A549 treated with DMSO at 1 μM for 4 hours (cell line): ENCODE measurements at places on chromosomes 12 and 14. TPM values are rescaled to one million over a fixed set of nuclear protein-coding genes. Genes with fewer than 3 reads are reported as not detected.

The MUCL1 gene
- total RNA-seq: not detected in 5 replicates

The FBXW8 gene
- total RNA-seq: 4.3 to 6.9 TPM (median 6.0 TPM) in 5 replicates

The ADAMTS20 gene
- not detected in 5 replicates for total RNA-seq

The ALDH2 gene
- 81.1 to 93.8 TPM (median 88.2 TPM) in 5 replicates for total RNA-seq

The PTMS gene
- total RNA-seq: 682 to 907 TPM (median 824 TPM) in 5 replicates

The ABCB9 gene
- total RNA-seq: 8.4 to 11.4 TPM (median 8.9 TPM) in 5 replicates

The CRIP1 gene
- total RNA-seq: 1,543 to 1,873 TPM (median 1,721 TPM) in 5 replicates

The ARID4A gene
- total RNA-seq: 3.6 to 7.1 TPM (median 5.9 TPM) in 5 replicates

The CKAP4 gene
- total RNA-seq: 84.1 to 102 TPM (median 95.3 TPM) in 5 replicates

The SMIM41 gene
- not detected in 5 replicates for total RNA-seq

The ART4 gene
- not detected in 5 replicates for total RNA-seq

The LMBR1L gene
- 13.0 to 18.6 TPM (median 17.5 TPM) in 5 replicates for total RNA-seq

The GALC gene
- total RNA-seq: 10.1 to 15.5 TPM (median 13.2 TPM) in 5 replicates

The LUM gene
- total RNA-seq: 0.13 to 0.46 TPM (median 0.19 TPM) in 5 replicates

The PRIMA1 gene
- total RNA-seq: 0.26 to 0.40 TPM (median 0.38 TPM) in 5 replicates

The ZC2HC1C gene
- 2.8 to 4.1 TPM (median 3.5 TPM) in 5 replicates for total RNA-seq

The COX6A1 gene
- total RNA-seq: 780 to 819 TPM (median 788 TPM) in 5 replicates

The TAS2R46 gene
- 0.11 TPM in 1 of 5 replicates, not detected in the others for total RNA-seq

The CAPS2 gene
- total RNA-seq: 1.4 to 2.1 TPM (median 1.7 TPM) in 5 replicates

The VRTN gene
- not detected in 5 replicates for total RNA-seq

The C1QL4 gene
- 4.4 to 6.0 TPM (median 4.8 TPM) in 5 replicates for total RNA-seq

The PMCH gene
- 0.20 TPM in 1 of 5 replicates, not detected in the others for total RNA-seq

The DPY19L2 gene
- total RNA-seq: 1.3 to 2.4 TPM (median 1.8 TPM) in 5 replicates

The OLR1 gene
- total RNA-seq: 0.89 to 2.3 TPM (median 1.6 TPM) in 5 replicates

The LHX5 gene
- 0.02 TPM in 1 of 5 replicates, not detected in the others for total RNA-seq

The DAO gene
- not detected in 5 replicates for total RNA-seq

The NUAK1 gene
- 12.8 to 14.5 TPM (median 13.0 TPM) in 5 replicates for total RNA-seq

The RAD51AP1 gene
- total RNA-seq: 14.8 to 25.1 TPM (median 20.7 TPM) in 5 replicates

The GNS gene
- total RNA-seq: 52.3 to 65.5 TPM (median 59.4 TPM) in 5 replicates

The SSPN gene
- 0.25 to 0.61 TPM (median 0.48 TPM) in 5 replicates for total RNA-seq

The ITGB7 gene
- total RNA-seq: 0.26 to 0.47 TPM (median 0.31 TPM) in 5 replicates

The WIF1 gene
- total RNA-seq: not detected in 5 replicates

The VPS37B gene
- 33.3 to 34.9 TPM (median 34.0 TPM) in 5 replicates for total RNA-seq

The FGD4 gene
- total RNA-seq: 1.5 to 2.8 TPM (median 2.1 TPM) in 5 replicates
